Esophagus mucosa (tissue), 1 donor: ENCODE measurements at places on chromosomes 16 and 17. TPM values are rescaled to one million over a fixed set of nuclear protein-coding genes. Genes with fewer than 3 reads are reported as not detected.

The RCVRN gene
- not detected for total RNA-seq

The STX1B gene
- 0.80 TPM for total RNA-seq

The BAIAP3 gene
- 2.0 TPM for total RNA-seq

DNA sequence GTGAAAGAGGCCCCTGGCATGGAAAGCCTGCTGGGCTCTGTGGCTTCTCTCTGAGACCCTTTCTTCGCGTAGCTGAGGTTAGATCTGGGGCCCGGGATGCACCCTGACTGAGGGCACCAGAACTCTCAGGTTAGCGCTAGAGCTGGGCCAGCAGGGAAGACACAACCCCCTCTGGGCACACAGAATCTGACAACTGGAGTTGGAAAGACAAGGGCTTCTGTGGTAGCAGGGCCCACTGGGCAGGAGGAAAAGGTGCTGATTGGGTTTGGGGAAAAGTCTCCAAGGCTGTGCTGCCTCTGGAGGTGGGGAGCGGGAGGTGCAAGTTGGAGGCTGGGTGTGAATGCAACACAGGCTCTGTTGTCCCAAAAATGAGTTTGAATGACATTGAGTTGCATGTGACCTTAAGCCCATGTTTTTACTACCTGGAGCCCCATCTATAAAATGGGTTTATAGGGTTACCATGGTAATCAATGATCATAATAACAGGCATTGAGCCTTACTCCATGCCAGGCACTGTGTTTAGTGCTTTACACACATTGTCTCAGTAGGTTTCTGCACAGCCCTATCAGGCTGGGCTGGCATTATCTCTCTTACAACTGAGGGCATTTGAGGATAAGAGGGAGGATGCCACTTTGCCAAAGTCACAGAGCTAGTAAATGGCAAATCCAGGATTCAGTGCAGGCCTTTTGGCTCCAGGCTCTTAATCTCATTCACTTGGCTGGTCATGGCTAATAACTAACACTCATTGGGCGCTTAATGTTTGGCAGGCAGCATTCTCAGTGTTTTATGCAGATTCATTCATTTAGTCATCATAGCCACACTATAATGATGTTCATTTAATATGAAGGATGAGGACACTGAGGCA is 9.5 kb upstream of the IGFBP4 start:
- no peak for ATAC-seq

DNA sequence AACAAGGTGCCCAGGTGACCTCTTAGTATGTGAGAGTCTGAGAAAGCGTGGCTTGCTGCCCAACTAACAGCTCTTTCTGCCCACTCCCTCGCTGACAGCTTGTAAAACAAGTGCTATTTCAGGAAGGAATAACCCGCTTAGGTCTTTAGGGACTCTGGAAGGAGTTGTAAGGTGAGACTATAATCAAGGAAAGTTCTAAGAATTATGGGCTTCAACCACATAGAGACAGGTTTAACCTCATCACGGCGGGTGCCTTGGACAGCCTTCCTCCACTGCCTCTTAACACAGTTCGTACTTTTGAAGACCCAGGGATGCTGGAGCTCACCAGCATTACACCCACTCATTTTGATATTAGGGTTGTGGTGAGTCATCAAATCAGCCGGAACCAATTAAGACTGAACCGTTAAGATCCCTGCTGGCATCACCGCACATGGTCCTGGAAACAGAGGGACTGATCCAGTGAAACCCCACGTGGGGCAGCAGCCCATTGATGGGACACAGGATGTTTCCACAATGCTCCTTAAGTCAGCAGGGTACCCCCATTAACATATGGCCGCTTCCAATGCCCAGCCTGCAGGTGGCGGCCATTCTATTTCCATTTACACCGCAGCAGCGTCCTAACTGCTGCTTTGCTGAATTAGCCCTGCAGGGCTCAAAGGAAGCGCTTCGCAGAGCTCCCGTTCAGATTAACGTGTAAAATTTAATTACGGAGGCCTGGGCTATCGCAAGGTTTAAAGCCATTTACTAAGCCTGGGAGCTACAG is 176.6 kb upstream of the SDK2 start:
- peak; percentile 33 for ATAC-seq
